Effector CD8-positive, alpha-beta T cell (primary cell): ENCODE measurements at places on chromosomes 2 and 18.

GRCh38 chr2:55511508-55512124 lies 7.9 kb upstream of the CFAP36 start:
- no peak for DNase-seq

GRCh38 chr18:5288517-5288935 lies 7.0 kb downstream of the ZBTB14 start:
- DNase-seq, result no peak

DNA sequence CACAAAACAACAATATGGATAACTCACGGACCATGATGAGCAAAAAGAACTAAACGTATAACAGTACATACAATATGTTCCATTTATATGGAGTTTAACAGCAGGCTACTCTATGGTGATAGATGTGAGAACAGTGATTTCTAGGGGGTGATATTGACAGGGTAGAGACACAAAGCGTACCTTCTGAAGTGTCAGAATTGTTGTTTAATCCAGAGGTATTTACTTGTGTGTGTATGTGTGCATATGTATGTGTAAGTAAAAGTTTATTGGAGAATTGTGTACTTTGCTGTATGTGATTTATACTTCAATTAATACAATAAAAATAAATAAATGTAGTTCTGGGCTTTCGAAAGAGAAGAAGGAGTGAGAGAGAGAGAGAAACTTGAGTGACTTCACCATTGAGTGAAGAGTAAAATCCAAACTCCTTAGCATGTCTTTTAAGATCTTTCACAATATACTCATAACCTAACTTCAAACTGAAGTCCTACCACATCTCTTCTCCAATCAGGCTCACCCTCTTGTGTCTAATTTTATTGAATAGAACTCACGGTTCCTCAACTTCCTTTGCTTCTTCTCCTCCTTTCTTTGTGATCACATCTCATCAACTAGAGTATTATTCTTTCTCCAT lies 126.0 kb upstream of the KLF7 start:
- DNase-seq, result no peak

- no peak for DNase-seq
Measured at GRCh38 chr2:80148906-80149305, 155.6 kb downstream of the LRRTM1 start.

DNA sequence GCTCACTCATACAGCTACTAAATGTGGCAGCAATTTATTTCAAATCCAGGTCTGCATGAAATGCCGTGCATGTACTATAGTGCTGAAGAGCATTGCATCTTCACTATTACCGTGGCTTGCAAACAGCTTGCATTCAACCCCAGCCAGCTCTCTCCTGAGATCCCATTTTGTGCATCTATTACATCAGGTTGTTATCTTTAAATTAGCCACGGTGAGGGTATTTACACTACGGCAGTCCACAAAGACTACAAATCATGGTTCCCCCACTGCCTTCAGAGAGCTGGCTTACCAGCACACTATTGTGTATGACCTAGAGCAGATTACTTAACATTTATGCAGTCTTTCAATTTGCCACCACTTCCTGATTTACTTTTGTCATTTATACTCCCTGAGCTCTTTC lies 621.3 kb upstream of the LRATD1 start:
- DNase-seq, result no peak

DNA sequence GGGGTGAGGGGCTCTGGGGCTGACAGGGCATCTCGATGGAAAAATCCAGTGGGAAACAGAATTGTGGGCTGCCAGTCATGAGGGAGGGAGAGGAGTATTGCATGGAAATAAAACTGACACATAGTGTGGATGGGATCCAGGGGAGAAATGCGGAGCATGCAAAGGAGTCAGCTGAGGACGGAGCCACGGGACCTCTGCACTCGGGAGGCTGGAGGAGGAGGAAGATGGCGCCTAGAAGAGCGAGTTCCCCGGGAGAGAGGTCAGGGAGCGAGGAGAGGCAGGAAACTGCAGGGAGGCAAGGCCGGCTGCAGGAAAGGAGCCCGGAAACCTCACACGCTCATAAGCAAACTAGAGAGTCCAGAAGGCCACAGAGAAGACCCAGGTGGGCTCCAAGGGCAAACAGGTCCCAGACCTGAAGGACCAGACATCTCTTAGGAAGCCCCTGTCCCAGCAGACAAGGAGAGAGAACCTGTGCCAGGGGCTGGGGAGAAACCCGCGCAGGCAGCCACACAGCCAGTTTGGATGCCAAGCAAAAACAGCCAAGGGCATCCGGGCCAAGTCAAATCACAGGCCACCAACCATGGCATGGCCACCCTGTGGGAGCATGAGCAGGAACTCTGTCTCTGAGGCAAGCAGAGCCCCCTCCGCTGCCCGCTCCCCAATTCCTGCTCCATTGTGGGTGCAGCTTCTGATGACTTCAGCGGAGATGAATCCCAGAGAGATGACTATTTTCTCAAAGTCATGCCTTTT lies 218.8 kb upstream of the ID2 start:
- DNase-seq, result no peak

DNA sequence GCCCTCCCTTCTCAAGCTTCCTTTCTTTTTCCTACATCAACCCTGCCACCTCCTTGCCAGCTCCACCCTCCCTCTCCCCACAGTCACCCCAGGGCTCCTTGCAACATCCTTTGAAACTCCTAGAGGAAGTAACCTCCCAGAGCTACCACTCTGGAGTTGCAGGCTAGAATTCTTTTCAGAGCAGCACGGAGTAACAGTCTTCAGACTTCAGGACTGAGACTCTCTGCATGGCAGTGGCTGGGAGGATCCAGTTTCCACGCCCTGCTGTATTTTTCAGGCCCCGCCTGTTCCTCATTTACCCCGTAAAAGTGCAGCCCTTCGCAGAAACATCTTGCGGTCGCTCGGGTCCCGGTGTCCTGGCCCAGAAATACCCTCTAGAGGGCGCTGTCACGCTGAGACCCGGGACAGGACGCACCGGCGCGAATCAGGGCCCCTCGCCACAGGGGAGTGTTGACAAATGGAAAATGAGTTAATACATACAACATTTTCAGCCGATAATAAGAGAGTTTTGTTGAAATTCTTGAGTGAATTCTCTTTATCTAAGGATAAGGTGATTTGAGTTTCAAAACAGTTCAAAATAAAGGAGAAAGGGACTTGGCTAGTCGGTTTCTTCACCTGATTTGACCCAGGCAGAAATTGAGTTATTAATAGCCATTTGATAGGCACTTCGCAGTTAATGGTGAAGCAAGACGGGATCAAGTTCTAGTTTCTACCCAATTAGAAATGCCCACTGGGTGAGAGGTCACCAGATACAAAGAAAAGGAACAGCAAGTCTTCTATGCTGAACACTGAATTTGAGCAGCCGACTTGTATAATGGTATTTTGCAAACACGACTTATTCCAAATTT lies 18.5 kb upstream of the NTSR2 start:
- DNase-seq, result peak; percentile 65

DNA sequence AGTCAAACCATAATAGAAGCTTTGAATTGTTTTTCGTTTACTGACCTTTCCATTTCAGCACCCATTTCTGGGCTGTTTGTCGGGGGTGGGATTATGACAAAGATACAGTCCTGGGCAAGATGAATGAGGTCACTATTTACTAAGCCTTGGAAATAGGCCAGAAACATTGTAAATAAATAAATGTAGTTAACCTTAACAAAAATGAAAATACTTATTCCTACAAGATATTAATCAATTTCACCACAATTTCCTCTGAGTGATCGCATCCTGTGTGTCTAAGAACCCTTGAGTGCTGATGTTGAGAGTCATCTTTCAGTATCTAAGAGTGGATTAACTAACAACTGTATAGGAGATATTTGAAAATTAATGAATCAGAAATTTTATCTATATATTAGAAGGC lies 14.0 kb downstream of the ITGA4 start:
- DNase-seq, result no peak

DNA sequence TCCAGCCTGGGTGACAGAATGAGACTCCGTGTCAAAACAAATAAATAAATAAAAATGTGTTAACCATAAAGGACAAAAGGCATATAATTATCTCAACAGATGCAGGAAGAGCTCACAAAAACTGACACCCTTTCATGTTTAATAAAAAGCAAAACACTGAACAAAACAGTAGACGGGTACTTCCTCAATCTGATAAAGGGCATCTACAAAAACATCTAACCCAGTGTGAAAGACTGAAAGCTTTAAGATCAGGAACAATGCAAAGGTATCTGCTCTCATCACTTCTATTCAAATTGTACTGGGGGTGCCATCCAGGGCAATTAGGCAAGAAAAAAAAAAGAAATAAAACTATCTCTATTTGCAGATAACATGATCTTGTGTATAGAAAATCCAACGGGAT lies 11.7 kb upstream of the NCL start:
- DNase-seq, result no peak

- no peak for DNase-seq
Measured at GRCh38 chr2:236241181-236242056, 22.8 kb downstream of the ASB18 start.

GRCh38 chr2:70790136-70790828 lies at the start of gene FIGLA:
FIGLA (minus strand) TSS chr2:70790643; CDS start chr2:70790638, 5 bp downstream.
- no peak for DNase-seq

GRCh38 chr18:55179835-55180234 lies 220.6 kb upstream of the CCDC68 start:
- DNase-seq, result no peak

DNA sequence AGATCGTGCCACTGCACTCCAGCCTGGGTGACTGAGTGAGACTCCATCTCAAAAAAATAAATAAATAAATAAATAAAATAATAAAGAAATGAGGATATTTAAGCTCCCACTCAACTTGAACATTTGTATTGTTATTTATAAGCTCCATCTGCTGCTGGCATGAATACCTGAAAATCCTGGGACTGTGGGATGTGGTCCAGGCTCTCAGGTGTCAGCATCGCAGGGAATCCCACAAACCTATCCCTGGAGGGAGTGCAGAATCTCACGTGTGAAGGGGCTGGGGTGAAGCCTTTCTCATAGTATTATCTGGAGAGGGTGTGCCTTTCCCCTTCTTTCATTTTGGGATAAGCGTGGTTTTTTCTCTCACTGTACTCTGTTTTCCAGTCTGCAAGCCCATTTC lies 47.4 kb upstream of the POLE4 start:
- no peak for DNase-seq

- DNase-seq, result no peak
Measured at GRCh38 chr2:126953483-126953882, 54.8 kb downstream of the TEX51 start.

DNA sequence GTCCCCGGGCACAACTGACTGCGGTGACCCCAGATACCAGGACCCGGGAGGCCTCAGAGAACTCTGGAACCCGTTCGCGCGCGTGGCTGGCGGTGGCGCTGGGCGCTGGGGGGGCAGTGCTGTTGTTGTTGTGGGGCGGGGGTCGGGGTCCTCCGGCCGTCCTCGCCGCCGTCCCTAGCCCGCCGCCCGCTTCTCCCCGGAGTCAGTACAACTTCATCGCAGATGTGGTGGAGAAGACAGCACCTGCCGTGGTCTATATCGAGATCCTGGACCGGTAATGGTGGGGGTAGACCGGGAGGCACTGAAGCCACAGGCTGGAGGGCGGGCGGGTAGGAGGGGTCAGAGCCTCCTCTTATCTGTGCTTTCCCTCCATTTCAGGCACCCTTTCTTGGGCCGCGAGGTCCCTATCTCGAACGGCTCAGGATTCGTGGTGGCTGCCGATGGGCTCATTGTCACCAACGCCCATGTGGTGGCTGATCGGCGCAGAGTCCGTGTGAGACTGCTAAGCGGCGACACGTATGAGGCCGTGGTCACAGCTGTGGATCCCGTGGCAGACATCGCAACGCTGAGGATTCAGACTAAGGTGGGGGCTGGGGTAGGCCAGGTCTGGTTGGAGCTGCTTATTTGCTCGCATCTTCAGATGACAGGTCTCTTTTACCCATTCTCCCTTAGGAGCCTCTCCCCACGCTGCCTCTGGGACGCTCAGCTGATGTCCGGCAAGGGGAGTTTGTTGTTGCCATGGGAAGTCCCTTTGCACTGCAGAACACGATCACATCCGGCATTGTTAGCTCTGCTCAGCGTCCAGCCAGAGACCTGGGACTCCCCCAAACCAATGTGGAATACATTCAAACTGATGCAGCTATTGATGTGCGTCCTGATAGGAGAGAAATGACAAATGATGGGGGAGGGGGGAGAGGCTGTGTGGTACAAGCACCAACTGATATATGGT lies 780 bp downstream of the HTRA2 start:
- peak; percentile 16 for DNase-seq

DNA sequence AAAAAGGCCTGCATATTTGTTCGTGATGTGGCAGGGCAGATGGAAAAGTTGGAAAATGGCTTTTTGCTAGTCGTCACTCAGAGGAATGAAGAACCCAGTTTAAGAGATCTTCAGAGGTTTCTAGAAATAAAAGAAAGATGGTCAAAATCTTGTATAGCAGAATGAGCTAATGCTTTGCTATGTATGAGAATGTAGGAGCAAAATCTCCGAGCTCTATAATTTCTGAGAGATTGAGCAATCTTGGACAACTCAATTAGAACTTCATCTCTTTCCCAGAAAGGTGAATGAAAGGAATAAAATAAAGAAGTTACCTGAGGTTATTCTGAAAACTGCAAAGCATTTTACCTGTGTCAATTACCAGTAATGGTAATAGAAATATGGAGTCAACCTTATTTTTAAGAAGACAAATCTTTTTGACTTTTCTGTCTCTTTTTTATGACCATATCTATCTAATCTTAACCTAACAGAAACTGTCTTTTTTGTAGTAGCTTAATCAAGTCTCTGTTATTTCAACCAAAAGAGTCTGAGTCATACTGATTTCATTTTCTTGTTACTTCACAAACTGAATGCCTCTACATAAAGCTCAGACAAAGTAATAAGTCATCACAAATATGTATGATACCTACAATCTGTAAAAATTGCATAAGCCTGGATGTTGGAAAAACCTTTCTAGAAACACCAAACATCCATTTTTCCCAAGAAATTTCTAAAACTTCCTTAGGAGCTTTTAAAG lies 32.5 kb downstream of the CCDC68 start:
- no peak for DNase-seq

DNA sequence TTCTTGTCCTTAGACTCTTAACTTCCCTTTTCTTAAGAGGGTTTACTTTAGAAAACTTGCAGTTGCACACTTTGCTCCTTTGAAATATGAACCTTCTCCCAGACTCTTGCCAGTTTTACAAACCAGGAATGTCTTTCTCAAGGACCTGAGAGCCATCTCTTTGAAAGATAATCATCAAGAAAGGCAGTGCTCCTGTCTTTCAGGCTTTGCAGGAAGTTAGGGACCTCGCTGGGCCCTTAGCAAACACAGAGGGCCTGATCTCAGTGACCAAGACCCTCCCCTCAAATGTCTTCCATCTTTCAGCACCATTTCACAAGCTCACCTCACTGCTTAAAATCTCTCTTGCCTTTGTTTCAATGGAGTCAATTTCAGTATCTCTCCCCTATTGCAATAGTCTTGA lies 32.0 kb upstream of the NYAP2 start:
- no peak for DNase-seq

DNA sequence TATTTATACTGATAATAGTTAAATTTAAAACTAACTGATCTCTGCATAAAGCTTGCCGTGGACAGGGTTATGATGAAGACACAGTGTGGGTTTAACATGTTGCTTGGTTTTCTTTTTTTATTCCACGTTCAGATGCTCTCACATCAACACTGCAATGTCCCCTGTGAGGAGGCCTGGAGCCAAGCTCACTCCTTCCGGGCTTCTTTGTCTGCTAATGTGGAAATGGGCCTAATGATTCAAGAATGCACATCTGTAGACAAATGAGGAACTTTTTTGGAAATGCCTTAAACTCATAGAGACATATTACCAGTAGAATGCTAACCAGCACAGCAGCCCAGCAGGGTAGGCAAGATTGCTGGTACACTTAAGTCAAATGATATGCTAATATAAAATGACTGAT lies 208.0 kb downstream of the GALR1 start:
- DNase-seq, result no peak
